Hypothalamus (tissue), 51 donors: ENCODE measurements at places on chromosomes 11 and 22.
A peak's percentile ranks its signal among the peaks of the same experiment; 100 is the strongest.

GRCh38 chr22:36470162-36470993 lies 11.1 kb downstream of the TXN2 start:
- peak; percentile 36 for DNase-seq

- DNase-seq, result no peak
These were observed 16.9 kb downstream of the IL2RB start for GRCh38 chr22:37132773-37133172.

- no peak for DNase-seq
These were observed 594.1 kb downstream of the BRD1 start for GRCh38 chr22:49233507-49234100.

GRCh38 chr11:81359476-81359875 lies 1374.2 kb downstream of the FAM181B start:
- DNase-seq, result no peak

GRCh38 chr11:14422052-14422813 lies 63.2 kb upstream of the RRAS2 start:
- peak; percentile 74 for DNase-seq
